ENCODE measurements at places on chromosomes 2 and 18. TPM values are rescaled to one million over a fixed set of nuclear protein-coding genes. Genes with fewer than 3 reads are reported as not detected.

SMPD4 gene
- total RNA-seq = 40.4 TPM

LRATD1 gene
- 3.0 TPM for total RNA-seq

CD226 gene
- total RNA-seq = 3.1 TPM

AMMECR1L gene
- 15.9 TPM for total RNA-seq

MC2R gene
- not detected for total RNA-seq

AP1S3 gene
- total RNA-seq = 5.8 TPM

GRCh38 chr2:156309167-156309566, 23.4 kb downstream of the NR4A2 start:
- no peak for DNase-seq

DNA sequence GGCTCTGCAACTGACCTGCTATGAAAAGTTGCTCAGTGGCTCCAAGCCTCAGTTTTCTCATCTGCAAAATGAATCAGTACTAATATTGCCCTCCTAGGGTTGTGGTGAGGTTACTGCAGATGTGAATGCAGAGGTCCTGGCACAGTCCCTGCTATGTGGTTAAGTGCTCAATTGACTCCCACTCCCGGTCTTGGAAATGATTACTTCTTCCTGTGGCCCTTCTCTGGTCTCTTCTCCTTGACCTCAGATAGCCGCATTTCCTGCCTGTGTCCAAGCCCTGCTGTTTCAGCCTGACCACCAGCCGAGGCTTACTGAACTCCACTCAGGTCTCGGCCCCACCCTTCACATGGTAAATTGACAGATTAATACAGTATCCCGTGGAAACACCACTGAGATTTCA, 26.3 kb downstream of the CNGA3 start:
- DNase-seq = no peak

DNA sequence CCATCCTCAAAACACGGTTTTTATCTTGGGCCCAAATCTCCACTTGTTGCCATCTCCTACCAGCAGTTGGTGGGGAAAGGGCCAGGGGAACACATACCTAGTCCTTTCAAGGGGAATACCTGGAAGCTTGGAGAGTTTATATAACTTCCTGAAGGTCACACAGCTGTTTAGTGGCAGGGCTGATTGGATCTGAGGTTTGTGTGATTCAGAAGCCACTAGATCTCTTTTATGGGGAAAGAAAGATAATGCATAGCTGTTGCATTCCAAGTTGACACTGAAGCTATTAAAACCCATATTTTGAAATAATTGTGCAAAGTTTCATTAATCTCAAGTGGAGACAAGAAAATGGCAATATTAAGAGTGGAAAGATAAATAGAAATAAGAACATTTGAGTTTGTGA, 134.2 kb downstream of the PLCL1 start:
- DNase-seq = no peak

DNA sequence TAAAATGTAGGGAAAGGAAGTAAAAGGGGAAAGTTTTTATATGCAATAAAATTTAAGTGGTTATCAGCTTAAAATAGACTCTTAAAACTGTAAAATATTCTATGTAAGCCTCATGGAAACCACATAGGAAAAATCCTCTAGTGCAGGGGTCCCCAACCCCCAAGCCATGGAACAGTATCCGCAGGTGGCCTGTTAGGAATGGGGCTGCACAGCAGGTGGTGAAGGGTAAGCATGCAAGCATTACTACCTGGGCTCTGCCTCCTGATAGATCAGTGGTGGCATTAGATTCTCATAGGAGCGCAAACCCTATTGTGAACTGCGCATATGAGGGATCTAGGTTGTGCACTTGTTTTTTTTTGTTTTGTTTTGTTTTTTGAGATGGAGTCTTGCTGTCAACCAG, 1409.3 kb upstream of the CDH2 start:
- DNase-seq = no peak

DNA sequence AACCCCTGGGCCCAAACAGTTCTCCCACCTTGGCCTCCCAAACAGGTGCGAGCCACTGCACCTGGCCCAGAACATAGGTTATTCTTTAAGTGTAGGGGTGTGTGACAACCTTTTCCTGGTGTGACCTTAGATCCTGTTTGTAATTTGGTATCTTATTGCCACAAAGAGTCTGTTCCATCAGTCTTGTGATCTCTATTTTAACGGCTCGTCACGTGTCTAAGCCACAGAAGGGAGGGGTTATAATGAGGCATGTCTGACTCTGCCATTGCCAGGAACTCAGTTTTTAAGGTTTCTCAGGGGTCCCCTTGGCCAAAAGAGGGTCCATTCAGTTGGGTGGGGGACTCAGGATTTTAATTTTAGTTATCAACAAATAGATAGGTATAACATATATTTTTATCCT, 4.4 kb upstream of the ALS2 start:
- DNase-seq = no peak

DNA sequence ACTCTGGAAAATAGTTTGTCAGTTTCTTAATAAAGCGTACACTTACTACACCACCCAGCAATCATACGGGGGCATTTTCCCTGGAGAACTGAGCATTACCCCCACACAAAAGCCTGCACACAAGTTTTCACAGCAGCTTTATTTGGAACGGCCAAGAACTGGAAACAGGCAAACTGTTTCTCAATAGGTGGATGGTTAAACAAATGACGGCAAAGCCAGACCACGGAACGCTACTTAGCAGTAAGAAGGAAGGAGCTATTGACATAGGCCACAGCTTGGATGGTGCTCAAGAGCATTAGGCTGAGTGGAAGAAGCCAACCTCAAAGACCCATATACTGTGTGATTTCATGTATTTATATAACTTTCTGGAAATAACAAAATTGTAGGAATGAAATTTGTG, 9.0 kb downstream of the MALL start:
- no peak for DNase-seq

All from sciatic nerve (tissue), 2 donors.